ENCODE measurements at places on chromosomes 3 and 15.

DNA sequence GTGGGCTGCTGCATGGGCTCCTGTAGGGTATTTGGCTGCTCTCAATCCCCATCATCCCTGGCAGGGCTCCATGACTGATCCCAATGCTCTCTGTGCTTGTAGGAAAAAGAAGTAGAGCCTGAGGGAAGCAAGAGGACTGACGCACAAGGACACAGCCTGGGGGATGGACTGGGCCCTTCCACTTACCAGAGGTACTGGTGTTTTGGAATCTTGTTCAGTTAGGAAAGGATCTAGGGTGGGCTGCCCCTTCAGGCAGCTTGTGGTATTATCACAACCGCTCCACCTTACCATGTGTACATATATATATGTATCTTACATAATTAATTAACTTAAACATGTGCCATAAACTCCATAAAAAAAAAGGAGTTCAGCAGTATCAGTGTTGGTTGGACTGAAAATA, 1.3 kb downstream of the SLC28A2 start:
- no peak for DNase-seq

DNA sequence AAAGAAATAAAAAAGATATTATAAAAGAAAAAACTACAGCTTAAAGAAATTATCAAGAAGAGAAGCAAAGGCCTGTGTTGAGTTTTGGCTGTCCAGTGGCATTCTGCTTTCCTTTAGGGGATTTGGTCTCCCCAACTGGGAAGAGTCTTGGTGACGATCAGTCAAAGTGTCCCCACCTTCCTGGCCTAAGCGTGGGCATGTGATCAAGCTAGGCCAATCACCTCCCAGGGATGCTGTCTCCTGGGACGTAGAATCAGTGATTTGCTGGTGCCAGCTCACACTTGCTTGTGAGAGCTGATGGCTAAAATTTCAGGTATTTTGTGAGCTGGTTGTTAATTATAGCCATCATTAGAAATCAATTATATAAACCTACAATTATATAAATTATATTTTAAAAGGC, 69.5 kb downstream of the ATP2B2 start:
- DNase-seq, result no peak

- DNase-seq, result peak; percentile 32
These were observed 167.4 kb downstream of the GAP43 start for GRCh38 chr3:115790759-115791158.

GRCh38 chr15:46410705-46411104, 775.9 kb downstream of the SQOR start:
- no peak for DNase-seq

DNA sequence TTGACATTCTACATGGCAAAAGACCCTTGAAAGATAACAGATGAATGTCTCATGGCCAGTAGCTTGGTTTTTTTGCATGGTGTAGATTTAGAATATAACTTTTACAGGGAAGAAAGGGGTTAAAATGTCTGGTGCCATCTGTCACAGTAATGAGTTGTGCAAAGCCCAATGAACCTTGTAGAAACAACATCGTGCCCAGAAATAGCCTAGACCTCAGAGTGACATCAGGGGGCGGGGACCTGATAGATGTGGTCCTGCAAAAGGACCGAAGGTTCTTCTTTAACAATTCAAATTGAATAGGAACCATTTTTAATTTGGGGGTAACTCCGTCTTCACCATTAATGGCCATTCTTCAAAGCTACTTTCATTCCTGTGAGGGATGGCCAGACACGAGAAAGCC, 254.1 kb upstream of the CTDSPL start:
- DNase-seq, result no peak

GRCh38 chr3:126666658-126667528, 12.0 kb upstream of the TXNRD3 start:
- no peak for DNase-seq

DNA sequence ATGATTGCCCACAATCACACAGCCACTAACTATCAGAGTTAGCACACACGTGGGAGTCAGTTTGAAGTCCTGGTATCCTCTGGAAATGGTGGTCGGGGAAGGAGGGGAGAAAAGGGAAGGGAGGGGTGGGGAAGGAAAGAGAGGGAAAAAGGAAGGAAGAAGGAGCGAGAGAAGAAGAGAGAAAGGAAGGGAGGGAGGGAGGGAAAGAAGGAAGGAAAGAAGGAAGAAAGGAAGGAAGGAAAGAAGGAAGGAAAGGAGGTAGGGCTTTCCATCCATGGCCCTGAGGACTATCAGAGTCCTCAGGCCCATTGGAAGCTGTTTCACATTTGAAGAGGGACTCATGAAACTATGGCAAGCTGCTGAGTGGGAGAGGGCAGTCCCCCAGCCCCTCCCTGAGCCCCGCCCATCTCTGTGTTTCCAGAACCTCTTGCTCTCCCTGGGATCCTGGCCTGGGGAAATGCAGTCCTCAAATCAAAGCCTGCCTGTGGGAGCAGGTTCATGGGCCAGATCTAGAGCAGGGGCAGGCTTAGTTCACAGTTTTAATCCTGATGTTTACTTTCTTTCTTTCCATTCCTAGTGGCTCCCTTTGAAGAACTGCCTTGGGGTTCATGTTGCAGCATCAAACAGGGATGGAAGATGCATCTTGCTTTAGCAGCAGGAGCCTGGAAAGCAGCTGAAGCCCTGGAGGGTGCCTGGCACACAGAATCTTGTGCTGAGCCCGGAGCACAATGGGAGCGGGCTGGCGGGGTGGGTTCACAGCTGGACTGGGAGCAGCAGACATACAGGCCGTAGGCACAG, 66.1 kb upstream of the GLCE start:
- DNase-seq, result no peak

- no peak for DNase-seq
These were observed 230.3 kb upstream of the TLE3 start for GRCh38 chr15:70327856-70328678.

DNA sequence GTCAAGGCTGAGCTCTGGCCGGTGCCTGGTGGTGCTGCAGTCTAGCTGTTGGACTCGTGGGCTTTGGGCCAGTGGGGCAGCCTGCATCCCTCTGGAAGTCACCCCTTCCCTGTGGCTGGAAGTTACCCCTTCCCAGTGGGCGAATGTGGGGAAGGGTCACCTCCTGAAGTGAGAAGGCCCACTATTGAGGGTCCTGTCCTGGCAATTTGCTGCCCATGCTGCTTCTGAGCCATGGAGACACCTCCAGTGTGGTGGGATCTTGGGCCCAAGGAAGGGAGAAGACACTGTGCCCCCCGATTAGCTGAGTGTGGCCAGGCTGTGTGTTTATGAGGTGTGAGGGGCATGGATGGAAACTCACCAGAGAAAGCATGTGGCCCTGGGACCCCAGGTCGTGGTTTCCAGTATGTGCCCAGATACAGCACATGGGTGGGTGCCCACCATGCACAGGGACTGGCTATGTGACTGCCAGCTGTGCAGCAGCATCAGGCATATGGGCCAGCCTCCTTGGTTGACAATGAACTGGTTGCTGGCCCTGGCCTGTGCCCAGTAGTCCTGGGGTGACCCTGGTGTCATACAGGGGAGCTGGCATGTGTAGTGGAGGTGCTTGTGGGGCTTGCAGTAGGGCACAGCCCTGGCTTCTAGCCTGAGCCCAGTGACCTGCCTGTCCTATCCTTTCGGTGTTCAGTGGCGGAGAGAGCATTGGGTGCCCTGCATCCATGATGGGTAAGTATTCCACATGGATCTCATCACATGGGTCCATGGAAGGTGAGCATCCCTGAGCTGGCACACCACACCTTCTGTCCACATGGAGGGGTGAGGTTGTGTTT, 221.2 kb downstream of the SNRPN start:
- no peak for DNase-seq

DNA sequence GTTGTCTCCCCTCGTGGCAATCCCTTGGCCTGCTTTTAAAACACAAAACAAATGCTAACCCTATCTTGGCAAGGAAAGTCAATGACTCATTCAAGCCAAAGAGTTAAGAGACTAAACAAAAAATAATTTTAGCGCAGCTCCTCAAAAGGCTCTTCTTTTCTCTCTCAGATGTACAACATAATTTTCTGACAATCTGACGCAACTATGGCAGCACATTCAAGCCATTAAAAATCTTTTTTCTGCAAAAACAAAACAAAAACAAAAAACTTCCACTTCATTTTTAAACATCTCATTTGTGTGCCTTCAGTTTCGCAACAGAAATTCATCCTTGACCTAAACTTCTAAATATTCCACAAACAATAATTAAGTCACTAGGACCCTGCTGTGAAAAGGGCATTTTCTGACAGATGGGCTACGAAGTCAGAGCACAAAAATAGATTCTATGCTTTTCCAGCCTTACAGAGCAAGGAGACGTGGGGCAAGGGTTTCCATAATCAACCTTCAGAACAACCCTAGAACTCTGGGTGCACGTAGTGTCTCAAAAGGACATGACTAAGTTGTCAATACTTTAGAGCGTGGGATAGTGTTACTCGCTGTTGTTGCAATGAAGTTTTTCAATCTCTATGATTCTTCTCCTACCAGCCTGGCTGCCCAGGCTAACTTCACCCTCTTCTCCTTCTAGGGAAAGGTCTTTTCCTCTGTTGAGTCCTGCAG, 84.3 kb downstream of the MB21D2 start:
- no peak for DNase-seq

GRCh38 chr3:174355505-174355904, 503.6 kb upstream of the NAALADL2 start:
- DNase-seq, result no peak

DNA sequence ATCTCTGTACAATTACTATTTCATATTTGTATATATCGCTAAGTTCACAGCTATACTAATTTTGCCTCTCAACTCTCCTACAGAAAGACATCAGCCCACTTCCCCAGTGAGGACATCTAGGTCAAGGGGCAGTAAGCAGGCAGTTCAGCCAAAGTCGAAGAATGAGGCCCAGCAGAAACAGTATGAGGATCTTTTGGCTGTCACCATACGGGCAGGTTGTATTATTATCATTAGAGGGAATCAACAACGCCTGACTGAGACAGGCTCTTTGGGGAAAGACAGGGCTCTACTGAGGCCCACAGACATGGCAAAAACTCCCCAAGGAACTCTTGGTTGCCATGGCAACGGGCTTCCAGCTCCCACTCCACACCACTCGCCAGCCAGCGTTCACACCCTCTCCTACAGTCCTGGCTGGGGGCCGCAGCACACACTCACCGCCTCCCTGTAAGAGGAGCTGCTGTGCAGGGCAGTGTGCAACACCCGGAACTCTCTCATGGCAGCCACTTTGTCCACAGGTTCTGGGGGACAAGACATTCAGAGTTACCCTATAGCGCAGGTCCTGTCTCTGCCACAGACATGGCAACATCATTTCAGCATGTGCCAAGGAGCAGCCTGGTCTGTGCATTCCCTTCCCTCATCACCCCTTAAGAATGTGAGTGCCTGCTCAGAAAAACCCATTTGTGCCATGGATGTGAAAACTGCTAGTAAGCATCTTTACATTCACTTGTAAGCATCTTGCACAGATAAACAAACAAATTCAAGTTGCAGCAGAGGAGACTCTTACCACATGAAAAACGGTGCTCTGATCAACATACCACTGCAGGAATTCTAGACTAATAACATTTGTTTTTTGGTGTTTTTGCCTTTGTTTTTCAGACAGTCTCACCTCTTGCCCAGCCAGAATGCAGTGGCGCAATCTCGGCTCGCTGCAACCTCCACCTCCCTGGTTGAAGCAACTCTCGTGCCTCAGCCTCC, 8.8 kb downstream of the UBL7 start:
- DNase-seq, result no peak

- DNase-seq, result no peak
These were observed 4.8 kb downstream of the IQCH start for GRCh38 chr15:67259379-67259778.

DNA sequence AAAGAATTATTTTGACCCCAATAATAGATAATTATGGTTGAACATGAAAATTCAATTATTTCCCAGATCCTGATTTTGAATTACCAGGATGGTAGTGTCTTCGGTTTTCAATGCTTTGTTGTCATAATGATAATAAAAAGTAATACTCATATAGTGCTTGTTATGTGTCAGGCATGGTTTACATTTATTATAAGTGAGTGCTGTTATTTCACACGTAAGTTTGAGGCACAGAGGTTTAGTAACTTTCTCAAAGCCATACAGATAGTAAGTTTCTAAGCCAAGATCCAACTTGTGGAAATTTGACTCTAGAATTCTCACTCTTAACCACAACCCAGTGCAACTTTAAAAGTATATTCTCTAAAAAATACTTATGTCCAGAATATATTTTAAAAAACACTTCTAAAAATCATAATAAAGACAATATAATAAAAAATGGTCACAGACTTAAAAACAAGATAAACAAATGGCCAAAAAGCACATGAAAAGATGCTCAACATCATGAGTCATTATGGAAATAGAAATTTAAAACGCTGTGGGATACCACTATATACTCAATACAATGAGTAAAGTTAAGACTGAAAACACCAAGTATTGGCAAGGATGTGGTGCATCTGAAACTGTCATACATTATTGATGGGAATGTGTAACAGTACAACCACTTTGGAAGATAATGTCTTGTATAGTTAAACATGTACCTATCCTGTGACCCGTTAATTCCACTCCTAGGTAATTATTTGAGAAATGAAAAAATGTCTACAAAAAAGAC, 45.2 kb downstream of the SPRED1 start:
- DNase-seq, result no peak

DNA sequence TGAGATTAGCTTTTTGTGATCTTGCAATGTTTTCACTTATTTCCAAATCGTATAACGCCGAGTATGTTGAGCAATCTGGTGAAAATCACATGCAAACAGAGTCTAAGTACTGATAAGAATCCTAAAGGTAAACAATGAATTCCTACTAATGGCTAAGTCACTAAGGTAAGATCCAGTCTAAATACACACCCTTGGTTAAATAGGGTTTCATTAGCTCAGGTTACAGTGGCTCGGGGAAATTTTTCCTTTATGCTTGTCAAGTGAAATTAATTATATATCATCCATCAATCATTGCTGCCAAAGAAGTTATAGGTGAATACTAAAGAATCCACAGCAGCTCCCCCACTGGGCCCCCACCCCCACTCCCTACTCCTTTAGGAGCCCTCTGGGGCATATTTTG, 139.3 kb downstream of the SOX2 start:
- no peak for DNase-seq

DNA sequence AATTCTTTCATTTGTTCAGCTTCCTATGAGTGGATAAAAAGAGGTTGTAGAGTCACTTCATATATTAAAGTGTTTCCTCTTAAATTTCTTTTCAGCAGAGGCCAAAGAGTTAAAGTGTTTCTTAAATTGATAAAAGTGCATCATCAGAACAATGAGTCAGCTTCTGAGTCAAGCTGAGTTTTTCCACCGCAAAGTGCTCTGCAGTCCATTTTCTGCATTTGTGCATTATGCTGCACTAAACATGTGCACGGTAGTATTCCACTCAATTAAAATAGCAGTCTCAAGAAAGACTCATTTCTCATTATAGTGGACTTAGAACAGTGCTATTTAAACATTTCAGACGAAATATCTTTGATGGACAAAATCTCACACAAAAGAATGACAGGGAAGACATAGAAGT, 152.0 kb downstream of the ZBBX start:
- no peak for DNase-seq

DNA sequence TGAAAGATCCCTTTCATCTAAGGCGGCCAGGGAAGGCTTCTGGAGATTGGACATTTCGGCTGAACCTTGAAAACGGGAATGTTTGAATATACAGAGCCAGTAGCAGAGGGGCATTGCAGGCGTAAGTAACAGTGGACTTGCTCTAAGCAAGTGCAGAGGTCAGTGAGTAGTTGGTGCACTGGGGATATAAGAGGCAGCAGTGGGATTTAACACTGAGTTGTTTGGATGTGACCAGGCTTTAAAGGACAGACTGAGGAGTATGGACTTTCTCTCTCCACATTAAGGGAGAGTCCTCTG, 1.3 kb downstream of the ARNT2 start:
- DNase-seq, result no peak
